Stimulated activated CD8-positive, alpha-beta memory T cell treated with anti-CD3 and anti-CD28 coated beads, Interleukin-7, amount 100 ng/mL, for 1 hour (primary cell): ENCODE measurements at places on chromosomes 2 and 18.

GRCh38 chr18:61606759-61607158 lies 273.5 kb downstream of the CDH20 start:
- no peak for DNase-seq

- DNase-seq: no peak
Observed at GRCh38 chr18:36757991-36758390, 70.8 kb downstream of the TPGS2 start.

- DNase-seq: no peak
Observed at GRCh38 chr2:70959851-70960832, 18.3 kb upstream of the ANKRD53 start.

DNA sequence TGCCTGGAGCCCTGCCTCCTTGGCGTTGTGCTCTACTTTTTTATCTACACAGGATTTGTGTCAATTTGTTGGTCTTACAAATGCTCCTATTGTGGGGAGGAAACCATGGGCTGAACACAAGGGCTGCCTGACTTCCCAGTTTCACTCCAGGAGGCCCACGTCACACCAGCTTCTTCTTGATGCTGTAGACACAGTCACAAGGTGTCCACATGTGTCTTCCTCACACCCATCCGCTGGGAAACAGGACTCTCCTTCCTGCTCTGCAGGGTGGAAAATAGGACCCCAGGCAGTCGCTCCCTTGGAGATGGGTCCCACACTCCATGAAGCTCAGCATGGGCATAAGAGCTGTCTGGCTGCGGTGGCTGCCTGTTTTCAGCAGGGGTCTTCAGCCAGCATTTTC lies 468.2 kb downstream of the EPHA4 start:
- DNase-seq: no peak

DNA sequence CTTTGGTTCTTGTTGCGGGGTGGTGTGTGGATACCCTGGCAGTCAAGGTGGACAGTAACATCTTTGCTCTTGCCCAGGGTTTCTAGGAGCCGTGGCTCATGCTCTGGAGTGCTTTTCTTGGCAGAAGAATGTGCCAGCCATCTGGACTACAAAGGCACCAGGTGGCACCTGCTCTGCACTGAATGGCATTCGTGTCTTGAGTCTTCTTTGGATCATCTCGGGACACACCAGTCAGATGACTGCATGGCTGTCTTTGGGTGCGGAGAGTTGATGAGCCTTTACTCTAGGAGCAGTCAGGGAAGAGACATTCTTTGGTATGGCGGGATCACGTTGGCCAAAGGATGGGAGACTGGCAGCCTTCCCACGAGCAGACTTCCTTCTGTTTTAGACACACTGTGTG lies 104.1 kb upstream of the SEC11C start:
- no peak for DNase-seq

GRCh38 chr18:27449104-27449503 lies 264.0 kb upstream of the CHST9 start:
- DNase-seq: no peak

GRCh38 chr18:21314724-21315123 lies 72.7 kb downstream of the GREB1L start:
- no peak for DNase-seq

DNA sequence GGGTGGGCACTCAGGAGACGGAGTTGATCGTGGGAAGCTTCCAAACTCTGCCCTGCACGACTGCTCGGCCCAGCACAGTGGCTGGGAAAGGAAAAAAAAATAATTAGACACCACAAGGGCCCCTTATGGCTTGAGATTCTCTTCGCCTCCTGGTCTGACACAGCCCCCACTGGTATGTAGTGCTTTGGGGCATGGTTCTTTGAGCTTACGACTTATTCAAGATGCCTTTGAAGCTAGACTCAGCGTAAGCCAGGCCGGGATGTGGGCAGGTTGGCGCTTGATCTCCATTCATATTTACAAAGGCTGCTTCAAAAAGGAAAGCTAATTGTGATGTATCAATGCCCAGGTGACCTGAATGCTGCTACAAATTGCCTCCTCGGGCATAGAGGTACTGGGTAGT lies 50.5 kb downstream of the CXCR4 start:
- DNase-seq: no peak

DNA sequence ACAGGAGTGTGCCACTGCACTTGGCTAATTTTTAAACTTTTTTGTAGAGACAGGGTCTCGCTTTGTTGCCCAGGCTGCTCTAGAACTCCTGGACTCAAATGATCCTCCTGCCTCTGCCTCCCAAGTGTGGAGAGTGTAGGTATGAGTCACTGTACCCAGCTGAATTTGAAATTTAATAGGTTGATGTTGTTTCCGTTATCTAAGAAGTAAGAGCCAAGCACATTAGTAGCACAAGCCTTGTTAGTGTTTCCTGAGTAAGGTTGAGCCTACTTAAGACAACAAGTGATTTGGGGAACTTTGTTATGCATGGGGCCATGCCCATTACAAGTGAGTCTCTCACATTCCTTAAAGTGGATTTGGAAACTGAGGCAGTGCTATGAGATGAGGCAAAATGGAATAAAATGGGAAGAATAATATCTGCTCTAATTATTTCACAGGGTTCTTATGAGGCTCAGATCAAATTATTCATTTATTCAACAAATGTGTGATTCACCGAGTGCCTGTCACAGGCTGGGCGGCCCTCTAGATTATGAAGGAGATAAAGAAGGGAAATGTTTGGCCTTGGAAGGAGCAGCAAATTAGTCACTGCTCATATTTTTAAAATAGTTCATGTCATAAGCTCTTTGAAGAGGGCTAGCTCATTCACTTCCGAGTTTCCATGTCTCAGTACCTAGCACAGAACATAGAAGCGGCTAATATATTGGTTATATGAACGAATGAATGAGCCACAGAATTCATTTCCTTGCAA lies 217.2 kb downstream of the LDLRAD4 start:
- no peak for DNase-seq

- no peak for DNase-seq
Observed at GRCh38 chr2:24362253-24362652, 1.9 kb upstream of the ITSN2 start.

DNA sequence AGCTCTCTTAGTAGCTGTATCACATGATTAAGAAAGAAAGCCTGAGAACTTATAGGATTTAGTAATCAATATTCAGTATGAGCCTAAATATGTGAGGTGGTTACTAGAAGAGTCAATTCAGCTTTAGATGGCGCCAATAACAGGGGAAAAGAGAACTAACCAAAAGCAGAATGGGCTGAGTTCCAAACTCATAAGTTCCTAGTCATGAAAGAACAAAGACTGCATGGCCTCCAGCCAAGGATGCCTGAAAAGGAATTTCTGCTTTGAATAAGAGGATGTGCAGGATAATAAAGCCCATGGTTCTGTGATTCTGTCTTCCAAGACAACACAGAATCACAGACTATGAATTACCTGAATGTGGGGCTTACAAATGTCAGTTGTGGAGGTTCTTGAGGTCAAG lies 196.5 kb downstream of the SATB2 start:
- DNase-seq: no peak

DNA sequence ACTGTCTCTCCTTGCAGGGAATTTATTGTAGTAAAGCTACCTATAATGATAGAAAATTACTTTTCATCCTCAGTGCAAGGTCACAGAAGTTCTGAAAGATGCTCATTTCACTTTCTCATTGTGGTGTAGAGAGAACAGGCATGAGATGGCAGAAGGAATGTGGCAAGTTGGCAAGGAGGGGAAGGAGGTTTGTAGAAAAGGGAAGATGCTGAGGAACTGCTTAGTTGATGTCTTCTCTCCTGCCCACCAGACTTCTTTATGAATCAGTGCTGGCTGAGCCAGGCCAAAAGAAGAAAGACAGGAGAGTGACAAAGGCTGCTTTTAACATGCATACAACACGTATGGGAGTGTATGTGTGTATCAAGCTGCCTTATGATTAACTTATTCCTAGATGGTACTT lies 164.4 kb downstream of the PRPF40A start:
- DNase-seq: no peak

DNA sequence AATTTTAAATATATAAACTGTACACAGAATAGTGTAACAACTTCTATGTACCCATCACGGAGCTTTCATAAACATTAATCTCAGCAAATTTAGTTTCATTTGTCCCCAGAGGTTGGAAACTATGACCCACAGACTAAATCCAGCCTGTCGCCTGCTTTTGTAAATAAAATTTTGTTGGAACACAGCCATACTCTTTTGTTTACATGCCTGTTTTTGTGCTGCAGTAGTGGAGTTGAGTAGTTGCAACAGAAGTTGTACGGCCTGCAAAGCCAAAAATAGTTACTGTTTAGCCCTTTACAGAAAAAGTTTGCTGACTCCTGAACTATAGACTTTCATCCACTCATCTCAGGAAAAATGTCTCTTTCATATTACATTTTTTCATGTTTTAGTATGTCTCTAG lies 39.8 kb downstream of the RBM45 start:
- DNase-seq: no peak

DNA sequence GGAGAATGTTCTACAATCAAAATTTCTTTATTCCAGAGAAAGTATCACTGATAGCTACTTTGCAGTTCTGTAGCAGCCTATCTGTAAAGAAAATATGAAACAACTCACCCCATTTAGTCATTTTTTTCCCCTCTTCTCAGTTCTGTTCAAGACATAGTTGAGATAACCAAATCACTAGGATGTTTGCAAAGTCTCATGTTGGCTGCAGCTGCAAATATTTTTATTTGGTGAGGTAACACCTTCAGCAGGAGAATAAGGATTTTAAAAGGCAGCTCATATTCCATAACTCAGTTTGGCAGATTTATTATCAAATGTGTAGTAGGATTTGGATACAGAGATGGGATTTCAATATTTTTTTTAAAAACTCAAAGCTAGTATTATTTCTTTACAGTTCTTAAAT lies 41.0 kb downstream of the HNRNPLL start:
- no peak for DNase-seq

DNA sequence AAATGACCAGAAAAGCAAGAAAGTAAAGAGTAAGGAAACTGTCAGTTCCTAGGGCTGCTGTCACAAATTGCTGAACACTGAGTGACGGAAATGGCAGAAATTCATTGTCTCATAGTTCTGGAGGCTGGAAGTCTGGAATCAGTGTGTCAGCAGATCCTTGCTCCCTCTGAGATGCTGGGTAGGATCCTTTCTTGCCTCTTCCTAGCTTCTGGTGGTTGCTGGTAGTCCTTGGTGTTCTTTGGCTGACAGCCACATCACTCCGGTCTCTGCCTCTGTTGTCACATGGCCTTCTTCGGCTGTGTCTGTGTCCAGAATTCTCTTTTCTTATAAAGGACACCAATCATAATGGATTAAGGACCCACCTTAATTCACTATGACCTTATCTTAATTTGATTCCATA lies 21.9 kb downstream of the PLEKHB2 start:
- DNase-seq: no peak

DNA sequence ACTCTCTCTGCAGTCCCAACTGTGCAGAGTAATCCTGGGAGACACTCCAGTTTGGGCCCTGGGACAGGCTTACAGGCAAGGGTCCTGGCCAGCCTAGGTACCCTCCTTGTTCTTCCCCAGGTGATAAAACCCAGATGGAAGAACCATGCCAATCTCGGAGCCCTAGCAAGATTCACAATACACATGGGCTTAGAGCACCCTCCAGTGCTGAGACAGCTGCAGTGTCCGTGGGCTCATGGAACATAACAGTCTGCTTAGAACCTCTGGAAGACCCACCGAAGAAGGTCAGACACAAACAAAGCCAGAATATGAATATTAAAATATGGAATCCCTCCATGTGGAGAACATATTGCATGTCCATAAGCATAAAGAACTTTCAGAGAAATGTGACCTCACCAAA lies 568.1 kb downstream of the KCNJ3 start:
- DNase-seq: no peak

DNA sequence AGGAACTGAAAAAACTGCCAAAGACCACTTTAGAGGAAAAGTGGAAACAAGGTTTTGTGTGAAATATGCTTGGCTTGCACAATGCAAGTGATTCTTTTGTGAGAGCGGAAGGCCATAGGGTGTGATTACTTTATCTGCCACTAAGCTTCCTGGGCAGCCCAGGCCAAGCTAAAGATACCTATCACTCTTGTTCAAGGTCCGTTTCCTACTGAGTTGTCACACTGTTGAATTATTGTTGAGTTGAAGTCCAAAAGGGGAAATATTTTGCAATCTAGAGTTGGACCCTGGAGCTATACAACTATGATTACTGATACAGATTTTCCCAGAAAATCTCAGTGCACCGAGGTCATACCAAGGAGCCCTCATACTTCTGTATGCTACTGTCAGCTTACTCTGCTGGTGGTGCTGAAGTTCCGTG lies 72.7 kb upstream of the CTAGE1 start:
- no peak for DNase-seq

GRCh38 chr2:24839729-24840128 lies 46.5 kb downstream of the CENPO start:
- DNase-seq: no peak

GRCh38 chr2:68811364-68811763 lies 59.8 kb downstream of the BMP10 start:
- no peak for DNase-seq

- DNase-seq: no peak
Observed at GRCh38 chr2:185876234-185876633, 137.6 kb downstream of the FSIP2 start.

GRCh38 chr2:221844212-221845020 lies 272.3 kb upstream of the EPHA4 start:
- no peak for DNase-seq

GRCh38 chr2:120793682-120794403 lies 58.2 kb downstream of the GLI2 start:
- DNase-seq: no peak

- no peak for DNase-seq
Observed at GRCh38 chr18:73861771-73862170, 285.9 kb downstream of the FBXO15 start.

GRCh38 chr2:219744600-219744999 lies 117.2 kb downstream of the SLC4A3 start:
- DNase-seq: no peak

GRCh38 chr2:41061356-41061755 lies 609.5 kb upstream of the SLC8A1 start:
- DNase-seq: no peak

DNA sequence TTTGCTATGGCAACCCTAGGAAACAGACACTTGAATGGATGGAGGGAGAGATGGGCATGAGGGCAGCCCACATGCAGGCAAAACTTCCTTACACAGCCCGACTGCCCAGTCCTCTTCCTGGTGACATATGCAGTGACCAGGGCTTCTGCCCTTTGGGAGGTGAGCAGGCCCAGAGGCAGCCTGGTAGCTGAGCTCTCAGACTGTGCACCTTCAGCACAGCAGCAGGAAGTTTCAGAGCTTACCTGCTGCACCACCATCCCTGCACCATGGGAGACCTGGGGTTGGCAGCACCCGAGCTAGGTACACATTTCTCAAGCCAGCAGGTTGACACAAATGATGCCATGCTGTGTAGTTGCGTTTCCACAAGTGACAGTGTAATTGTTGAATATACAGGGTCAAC lies 97.6 kb upstream of the LMAN1 start:
- no peak for DNase-seq
